ENCODE measurements at places on chromosomes 3 and 15.
A peak's percentile ranks its signal among the peaks of the same experiment; 100 is the strongest.

DNA sequence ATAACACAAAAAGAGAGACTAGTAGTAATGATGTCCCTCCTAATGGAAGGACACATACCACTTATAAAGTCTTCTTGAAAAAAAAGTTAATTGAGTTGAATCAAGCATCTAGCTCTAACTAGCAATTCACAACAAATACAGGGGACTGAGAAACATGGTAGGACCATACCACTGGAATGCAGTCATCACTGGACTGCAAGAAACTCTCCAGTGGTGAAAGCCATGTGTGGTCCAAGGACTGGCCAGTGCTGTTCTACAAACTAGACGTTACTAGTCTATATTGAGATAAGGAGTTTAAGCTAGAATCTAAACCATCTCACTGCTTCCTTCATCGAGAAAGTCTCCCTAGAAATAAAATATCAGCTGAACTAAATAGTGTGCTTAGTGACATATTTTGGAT, 16.7 kb downstream of the FBN1 start:
- no peak for DNase-seq

GRCh38 chr3:169945313-169945712, 21.3 kb upstream of the SEC62 start:
- DNase-seq, result peak; percentile 18

GRCh38 chr3:183475016-183475763, 46.8 kb upstream of the MCF2L2 start:
- DNase-seq, result no peak

DNA sequence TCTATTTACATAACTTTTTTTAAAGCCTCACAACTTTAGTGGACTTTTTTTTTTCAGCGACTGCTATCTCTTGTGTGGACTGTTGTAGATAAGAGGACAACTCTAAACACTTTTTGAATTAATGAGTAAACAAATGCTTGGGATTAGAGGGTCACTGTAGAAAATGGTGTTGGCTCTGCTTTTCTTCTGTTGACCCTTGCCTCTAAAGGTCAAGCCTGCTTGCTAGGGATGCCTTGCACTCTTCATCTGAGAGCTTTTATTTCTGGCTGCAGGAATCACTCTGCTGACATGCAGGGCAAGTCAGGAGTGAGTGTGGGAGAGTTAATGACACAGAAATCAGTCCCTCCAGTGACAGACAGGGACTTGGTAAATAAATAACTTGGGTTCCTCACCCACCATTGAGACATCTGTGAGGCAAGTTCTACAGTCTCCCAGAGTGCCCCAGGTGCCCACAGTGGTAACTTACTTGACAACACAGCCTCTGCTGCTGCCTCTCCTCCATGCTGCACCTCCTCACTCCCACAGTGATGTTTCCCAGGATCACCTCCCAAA, 390.1 kb downstream of the IL20RB start:
- no peak for DNase-seq

- DNase-seq, result no peak
These were observed 66.3 kb downstream of the B3GNT5 start for GRCh38 chr3:183319371-183319770.

DNA sequence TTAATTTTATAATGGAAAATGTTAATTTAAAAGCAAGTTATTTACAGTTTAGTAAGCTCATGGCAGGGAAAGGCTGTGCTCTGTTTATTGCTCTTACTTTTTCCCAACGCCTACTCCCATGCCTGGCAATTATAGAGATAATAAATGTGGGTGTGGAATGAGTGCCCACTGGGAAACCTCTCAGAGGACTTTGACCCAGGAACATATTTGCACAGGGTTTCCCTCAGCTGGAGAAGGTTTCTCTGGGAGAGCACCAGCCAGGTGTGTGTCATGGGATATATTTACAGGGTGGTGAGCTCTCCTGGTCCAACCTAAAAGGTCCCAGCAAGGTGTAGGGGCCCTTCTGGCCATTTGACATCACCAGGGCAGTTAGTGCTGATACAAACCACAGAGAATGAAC, 27.9 kb downstream of the ZNF710 start:
- DNase-seq, result no peak

- no peak for DNase-seq
These were observed 28.5 kb downstream of the KLHDC8B start for GRCh38 chr3:49199900-49200281.

DNA sequence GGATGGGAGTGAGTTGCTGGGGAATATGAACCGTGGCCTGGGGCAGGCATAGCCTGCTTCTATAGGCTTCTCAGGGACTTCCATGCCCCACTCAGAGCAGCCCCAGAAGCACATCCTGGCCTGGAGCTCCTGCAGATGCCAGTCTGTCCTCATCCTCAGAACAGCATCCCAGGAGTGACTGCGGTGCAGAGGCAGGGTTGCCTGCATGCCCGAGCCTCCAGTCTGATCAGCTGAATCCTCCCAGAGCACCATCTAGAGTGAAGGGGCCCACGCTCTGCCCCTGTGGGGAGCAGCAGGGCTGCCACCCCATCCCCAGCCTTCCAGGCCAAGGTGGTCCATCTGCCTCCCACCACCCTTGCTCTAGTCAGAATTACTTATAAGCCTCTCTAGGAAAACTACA, 44.7 kb upstream of the APEH start:
- no peak for DNase-seq

- DNase-seq, result no peak
These were observed 131.3 kb downstream of the PLD1 start for GRCh38 chr3:171678971-171679492.

GRCh38 chr3:42119561-42120355, 28.6 kb downstream of the TRAK1 start:
- DNase-seq, result no peak

GRCh38 chr15:46660096-46660842, 1025.4 kb downstream of the SQOR start:
- DNase-seq, result no peak

GRCh38 chr3:64021922-64022321, 1.4 kb downstream of the PSMD6 start:
- DNase-seq, result no peak

DNA sequence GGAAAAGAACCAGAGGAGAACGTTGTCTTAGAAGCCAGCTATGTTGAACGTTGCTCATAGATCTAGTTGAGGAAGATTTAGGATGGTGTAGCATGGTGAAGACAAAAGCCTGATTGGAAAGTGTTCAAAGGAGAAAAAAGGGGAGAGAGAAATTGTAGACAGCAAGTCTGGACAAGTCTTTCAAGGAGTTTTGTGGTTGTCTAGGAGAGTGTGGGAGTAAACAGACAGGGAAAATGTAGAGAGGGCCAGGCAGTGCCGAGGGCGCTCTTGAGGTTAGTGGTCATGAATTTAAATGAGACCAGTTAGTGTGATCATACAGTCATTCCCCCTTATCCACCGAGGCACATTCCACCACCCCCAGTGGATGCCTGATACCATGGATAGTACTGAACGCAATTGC, 167.5 kb upstream of the IL12A start:
- no peak for DNase-seq

GRCh38 chr3:14124223-14124614, 451 bp downstream of the CHCHD4 start:
- DNase-seq, result peak; percentile 73

DNA sequence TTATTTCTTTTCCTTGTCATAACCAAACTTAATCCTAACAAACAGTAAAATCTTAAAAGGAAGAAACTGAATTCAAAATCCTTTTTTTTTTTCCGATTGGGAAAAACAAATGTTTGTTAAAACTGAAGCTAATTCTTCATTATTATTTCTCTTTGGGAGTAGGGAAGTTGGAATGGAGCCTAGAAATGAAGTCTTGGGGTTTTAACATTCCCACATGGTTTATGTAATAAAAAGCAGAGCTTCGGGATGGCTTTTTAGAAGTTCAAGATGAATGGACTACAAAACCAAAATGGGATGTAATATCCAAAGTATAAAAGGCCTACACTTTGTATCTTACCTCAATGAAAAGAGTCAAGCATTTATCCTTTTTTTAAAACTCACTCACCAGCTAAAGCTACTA, 189.0 kb upstream of the TMC3 start:
- no peak for DNase-seq

DNA sequence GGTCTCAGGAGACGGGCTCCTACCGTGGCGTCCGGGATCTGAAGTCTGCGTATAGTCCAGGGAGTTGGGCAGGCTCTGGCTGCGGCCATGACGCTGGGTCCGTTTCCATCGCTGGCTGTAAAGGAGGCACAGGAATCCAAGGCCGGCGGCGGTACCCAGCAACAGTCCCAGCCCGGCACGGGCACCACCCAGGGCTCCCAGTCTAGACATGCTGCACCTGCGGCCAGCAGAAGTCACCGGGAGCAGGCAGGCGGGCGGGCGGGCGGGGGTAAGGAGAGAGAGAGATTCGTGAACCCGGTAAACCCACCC, 526 bp downstream of the RMDN3 start:
- DNase-seq, result no peak

DNA sequence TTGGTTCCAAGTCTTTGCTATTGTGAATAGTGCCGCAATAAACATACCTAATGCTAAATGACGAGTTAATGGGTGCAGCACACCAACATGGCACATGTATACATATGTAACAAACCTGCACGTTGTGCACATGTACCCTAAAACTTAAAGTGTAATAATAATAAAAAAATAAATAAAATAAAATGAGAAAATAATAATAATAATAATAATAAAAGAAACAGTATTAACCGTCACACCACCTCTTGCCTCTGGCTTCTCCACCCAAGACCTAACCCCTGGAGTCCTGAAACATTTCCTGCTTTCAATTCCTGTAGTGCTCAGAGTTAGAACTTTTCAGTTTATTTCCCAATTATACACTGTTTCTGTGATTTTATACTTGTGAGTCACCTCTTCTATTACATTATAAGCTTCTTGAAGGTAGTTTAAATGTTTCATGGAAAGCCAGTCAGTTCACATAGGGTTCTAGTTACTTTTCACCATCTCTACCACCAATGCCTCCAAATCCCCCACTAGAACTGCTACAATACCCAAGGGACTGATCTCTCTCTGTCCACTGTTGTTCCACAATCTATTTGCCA, 18.4 kb upstream of the GHSR start:
- no peak for DNase-seq

DNA sequence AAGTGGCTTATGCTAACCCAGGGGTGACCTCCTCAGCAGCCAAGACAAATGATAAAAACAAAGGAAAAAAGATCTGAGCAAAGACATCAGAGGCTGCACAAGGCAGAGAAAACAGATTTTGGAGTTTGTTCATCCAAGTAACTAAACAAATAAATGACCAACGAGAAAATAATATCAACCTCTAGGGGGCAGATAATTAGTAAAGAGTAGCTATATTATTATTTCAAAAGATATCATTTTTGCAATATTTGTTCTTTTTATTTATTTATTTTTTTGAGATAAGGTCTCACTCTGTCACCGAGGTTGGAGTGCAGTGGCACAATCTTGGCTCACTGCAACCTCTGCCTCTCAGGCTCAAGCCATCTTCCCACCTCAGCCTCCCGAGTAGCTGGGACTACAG, 101.8 kb downstream of the PCCB start:
- DNase-seq, result no peak

DNA sequence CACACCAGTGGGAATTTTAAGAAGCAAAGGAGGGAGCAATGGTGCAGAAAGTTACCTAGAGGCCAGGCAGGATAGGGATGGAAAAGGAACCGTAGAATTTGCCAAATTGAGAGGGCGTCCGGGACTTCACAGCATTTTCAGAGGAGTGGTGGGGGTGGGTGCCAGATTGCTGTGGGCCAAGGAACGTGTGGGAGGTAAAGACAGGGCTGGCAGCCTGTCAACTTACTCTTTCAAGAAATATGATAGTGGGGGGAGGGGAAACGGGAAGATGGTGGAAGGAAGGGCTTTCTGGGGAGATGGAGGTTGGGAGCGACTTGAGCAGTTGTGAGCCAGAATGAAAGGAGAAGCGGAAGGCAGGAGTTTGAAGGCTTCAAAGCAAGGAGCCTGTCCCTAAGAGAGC, 1.4 kb upstream of the SLC6A11 start:
- DNase-seq, result no peak

- DNase-seq, result no peak
These were observed 144.6 kb upstream of the TBL1XR1 start for GRCh38 chr3:177341736-177342419.

DNA sequence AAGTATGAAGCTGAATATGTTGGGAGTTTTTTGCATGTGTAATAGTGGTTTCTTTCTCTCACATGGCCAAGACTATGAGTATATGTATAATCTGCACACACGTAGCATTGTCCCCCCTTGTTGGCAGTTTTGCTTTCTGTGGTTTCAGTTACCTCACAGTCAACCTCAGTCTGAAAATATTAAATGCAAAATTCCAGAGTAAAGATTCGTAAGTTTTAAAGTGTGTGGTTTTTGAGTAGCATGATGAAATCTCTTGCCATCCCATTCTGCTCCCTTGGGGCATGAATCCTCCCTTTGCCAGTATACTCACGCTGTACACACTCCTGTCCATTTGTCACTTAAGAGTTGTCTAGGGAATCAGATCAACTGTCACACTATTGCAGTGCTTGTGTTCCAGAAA, 742.0 kb upstream of the CCDC54 start:
- no peak for DNase-seq

DNA sequence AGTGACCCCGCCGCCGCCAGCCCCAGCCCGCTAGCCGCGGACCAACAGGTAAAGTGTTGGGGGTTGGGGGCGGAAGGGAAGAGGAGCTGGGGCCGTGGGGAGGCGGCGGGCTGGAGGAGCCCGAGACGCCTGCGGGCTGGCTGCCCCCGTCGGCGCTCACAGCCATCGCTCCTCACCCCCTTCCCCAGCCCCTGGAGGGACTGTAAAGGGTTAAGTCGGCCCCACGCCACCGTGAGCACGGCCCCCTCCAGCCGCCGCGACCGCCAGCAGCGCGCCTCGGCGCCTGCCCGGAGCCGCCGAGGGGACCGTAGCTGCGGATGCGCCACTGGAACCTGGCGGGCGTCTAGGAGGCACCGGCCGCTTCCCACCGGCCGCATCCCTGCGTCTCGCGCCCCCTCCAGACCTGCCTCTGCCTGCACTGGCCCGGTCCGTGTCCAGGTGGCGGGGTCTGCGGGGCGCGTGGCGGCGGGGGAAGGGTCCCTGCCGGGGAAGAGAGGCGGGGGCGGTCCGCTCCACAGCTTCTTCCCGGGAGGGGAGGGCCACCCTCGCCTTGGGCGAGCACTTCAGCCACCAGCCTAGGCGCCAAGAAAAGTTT, 522 bp downstream of the MED12L start:
- peak; percentile 6 for DNase-seq

- DNase-seq, result no peak
These were observed 6.1 kb upstream of the HOMER2 start for GRCh38 chr15:82958638-82959037.

All from Ammon's horn (tissue), 1 donor.